Stimulated activated CD8-positive, alpha-beta memory T cell treated with anti-CD3 and anti-CD28 coated beads, Interleukin-2, amount 100 ng/mL, for 1 hour (primary cell): ENCODE measurements at places on chromosomes 7 and 10.

- no peak for DNase-seq
Measured at GRCh38 chr10:7967035-7967434, 87.5 kb upstream of the GATA3 start.

DNA sequence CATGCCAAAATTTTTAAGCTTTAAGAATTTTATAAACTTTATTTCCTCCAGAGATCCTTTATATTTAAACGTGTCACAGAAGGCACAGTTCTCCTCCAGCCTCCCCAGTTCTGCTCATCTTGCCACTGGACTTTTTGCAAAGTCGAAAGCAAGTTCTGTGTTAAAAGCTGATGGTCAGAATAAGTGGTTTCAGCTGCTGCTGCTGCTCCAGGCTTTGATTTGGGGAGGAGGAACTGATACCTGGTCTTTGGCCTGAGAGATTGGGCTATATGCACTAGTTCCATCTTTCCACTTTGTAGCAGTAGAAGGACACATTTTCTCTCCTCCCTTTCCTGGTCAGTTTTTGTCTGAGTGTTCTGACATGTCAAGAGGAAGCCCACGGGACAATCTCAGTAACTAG lies 435.9 kb upstream of the PHF14 start:
- DNase-seq, result no peak

- no peak for DNase-seq
Measured at GRCh38 chr10:4144817-4145216, 359.8 kb upstream of the KLF6 start.

- DNase-seq, result no peak
Measured at GRCh38 chr7:128867241-128867640, 4.6 kb downstream of the ATP6V1F start.

DNA sequence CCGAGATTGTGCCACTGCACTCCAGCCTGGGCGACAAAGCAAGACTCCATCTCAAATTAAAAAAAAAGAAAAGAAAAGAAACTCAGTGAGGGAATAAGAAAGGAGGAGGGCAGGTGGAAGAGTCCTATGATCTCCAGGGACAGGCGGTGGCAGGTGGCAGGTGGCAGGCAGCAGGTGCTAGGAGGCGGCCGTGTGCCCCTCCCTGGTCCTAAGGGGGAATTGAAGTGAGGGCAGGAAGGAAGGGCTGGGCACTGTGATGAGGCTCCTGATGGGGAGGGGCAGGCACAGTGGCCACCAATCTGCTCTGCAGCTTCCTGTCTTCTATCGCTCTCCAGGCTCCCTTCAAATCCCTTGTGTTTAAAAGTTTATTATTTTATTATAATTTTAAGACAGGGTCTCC lies 41.2 kb upstream of the UBE3C start:
- no peak for DNase-seq

- DNase-seq, result no peak
Measured at GRCh38 chr7:35545831-35546230, 149.1 kb downstream of the HERPUD2 start.

GRCh38 chr10:90916392-90917237 lies 4.3 kb downstream of the ANKRD1 start:
- no peak for DNase-seq

- no peak for DNase-seq
Measured at GRCh38 chr10:31756729-31757110, 171.9 kb downstream of the ARHGAP12 start.

DNA sequence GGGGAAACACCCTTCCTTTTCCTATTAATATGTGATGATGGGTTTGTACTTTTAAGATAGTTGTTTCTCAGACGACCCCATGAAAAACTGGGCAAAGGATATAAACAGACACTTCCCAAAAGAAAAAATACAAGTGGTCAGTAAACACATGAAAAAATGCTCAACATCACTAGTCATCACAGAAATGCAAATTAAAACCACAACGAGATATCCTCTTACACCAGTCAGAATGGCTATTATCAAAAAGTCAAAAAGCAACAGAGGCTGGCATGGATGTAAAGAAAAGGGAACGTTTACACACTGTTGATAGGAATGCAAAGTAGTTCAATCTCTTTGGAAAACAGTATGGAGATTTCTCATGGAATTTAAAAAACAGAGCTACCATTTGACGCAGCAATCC lies 111.4 kb upstream of the ZEB1 start:
- DNase-seq, result no peak

DNA sequence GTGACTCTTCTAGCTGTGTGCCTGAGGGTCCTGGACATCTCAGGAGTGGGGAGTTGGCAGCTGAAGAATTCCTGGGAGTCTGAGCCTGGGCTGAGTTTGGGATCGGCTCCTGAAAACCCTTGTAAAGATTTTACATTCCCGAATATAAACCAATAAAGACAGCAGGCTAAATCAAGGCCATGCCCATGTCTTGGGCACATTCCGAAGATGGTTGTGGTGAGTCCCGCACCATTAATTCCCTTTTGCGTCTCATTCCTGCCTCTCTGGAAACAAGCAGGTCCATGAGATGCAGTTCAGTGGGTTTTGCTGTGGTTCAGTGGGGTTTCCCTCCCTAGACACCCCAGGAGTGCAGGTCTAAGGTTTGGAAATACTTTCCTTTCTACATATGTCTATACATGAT lies 90.9 kb downstream of the COL26A1 start:
- DNase-seq, result no peak

DNA sequence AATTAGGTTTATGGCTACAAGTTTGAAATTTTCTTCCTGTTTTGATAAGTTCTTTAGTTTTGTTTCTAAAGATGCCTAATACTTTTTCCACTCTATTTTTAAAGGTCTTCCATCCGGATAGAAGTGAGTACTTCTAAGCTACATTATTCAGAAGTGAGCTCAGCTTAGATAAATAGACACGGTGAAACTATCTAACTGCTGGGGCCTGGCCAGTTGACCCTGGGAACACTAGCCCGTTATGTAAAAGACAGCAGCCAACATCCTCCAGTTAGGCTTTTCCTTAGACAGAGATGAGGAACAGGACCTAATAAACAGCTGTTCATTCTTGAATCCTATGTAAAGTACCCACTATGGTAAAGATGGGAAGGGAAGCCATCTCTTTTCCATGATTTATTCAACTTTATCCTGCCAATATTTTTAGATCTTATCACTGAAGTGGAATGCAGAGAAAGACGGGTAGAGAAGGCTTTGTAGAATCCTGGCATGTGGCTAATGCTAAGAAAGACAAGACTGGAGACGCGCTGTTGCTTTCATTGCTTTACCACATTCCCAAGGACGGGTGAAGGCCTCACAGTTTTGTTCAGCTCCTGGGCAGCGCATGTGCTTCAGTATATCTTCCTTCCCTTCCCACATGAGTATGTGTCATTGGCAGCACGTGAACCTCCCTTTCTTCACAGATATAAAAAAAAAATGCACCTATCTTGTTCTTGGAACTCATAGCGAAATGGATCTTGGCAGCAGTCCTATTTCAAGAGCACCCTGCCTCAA lies 340.0 kb upstream of the MEOX2 start:
- no peak for DNase-seq

DNA sequence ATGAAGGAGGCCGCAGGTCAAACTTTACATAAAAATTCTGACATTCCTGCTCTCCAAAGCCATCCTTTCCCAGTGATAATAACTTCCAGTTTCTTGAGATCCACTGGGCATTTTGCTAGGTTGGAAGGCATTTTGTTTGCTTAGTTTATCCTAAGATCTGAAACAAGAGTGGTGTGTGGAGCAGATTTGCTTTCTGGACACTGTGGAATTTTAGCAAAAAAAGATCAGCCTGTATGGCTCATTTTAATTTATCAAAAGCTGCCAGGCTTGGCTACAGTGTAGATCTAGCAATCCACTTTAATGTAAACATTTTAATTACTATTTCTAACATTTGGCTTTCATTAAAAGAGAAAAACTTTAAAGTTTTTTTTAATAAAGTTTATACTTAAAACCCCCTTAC lies 124.8 kb downstream of the SAMD9 start:
- no peak for DNase-seq

GRCh38 chr10:62760401-62760800 lies 44.1 kb upstream of the ADO start:
- no peak for DNase-seq

DNA sequence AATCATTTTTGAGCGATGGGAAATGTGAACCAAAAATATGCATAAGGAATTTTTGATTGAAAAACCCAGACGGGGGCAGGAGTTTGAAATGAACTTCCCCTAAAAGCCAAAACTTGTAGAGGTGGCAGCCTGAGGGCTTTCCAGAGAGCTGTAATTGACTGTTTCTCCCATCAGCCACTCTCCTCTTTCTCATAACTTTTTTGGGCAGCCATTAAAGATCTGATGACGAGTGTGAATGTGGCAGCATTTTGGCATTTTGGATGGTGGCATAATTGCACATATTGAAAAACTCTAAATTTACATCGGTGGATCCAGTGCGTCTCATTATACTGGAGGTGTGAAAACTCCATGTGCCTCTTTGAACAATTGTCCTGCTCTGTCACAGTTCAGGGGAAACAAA lies 159.0 kb downstream of the CUX1 start:
- no peak for DNase-seq

GRCh38 chr7:44615793-44616192 lies 9.4 kb downstream of the OGDH start:
- no peak for DNase-seq

GRCh38 chr10:113221756-113222168 lies 271.7 kb downstream of the TCF7L2 start:
- no peak for DNase-seq

DNA sequence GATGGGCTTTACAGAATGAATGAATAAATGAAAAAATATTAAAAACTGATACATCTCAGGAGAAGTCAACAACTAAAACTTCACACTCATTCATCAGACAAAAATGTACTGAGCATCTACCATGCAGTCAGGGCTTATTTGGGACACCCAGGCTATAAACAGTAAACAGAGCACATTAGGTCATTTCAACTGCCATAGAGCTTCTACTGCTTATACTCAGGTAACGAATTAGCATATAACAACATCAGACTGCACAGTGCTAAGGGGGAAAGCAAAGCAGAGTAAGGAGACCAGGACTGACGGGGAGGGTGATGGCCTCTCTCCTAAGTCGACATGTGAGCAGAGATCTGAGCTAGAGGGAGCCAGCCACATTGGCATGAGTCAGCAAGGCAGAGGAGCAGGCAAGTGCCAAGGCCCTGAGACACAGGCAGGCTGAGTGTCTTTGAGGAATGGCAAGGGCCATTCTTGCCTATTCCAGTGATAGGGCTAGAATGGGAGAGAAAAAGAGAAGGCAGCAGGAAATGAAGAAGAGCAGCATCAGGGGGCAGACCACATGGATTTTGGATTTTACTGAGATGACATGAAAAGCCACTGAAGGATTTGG lies 528.9 kb downstream of the PARD3 start:
- DNase-seq, result no peak

- no peak for DNase-seq
Measured at GRCh38 chr10:79435271-79436065, 10.0 kb downstream of the ZCCHC24 start.

- no peak for DNase-seq
Measured at GRCh38 chr7:158272091-158272490, 315.5 kb downstream of the PTPRN2 start.

DNA sequence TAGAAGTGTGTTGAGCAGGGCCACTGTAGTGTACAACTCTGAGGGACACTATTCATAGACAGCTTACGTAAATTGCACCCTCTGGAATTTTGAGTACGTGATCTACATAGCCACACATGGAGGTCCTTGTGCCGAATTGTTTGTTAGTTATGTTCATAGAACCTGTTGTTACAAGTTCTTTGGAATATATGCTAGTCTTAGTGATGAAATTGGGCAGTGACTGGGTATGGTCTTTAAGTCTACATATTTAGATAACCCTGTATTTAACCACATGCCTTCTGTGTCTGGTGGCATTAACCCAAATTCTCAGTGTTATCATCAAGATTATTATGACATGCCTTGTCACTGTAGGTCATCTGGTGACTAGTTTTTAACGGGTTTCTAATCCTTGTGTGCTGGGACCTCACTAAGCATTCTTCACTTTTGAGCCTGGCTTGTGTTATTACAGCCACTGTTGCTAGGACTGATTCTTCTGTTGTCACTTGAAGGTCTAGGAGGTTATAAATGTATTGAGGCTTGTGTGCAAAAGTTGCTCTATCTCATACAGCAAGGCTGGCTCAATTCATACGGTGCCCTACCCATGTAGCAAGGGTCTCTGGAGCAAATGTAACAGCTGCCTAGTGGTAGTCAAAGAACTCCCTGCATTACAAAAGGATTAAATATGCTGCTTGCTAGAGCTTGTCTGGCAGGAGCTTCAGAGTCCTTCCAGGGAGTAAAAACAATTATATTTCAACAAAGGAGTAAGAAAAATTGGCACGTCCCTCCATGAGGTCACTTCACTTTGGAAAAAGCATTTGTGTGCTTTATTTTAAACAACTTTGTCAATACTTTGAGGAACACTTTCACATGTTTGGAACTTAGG lies 65.4 kb downstream of the CDK14 start:
- no peak for DNase-seq

GRCh38 chr10:133151543-133151972 lies 8.5 kb upstream of the KNDC1 start:
- no peak for DNase-seq

DNA sequence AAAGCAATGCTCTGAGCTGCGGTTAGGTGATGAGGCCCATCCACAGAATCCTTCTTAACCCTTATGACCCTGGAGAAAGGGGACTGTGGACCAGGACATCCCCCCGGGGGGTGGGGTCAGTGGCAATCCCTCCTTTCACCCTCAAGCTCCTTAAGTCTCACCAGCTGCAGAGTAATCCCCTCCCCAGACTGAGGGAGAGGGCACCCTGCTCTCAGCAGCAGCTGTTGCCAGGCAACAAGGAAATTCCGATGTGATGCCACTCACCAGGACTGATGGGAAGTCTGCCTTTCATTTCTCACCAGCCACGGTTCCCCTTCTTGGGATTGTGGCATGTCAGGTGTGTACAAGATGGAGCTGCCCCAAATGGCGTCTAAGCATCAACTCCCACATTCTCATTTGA lies 129.6 kb downstream of the DOCK1 start:
- DNase-seq, result no peak

GRCh38 chr10:121654021-121654545 lies 55.8 kb upstream of the FGFR2 start:
- DNase-seq, result no peak

GRCh38 chr7:139183878-139184338 lies 47.1 kb upstream of the UBN2 start:
- DNase-seq, result no peak

DNA sequence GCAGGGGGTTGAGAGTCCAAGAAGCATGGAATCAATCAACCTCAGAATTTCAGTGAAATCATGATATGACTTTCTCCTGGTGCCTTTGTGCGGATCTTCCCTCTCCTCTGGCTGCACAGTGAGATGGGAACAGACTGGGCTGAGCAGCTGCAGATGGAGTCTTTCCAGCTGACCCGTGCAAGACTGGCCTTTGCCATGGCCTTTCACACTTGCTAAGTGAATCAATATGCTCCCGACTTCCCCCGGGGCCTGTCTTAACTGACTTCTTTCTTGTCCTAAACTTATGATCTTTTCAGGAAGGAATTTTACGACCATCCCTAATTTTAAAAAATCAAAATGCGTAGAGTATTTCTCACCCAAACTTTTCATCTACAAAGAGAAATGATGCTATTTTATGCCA lies 469.9 kb downstream of the GALNT17 start:
- no peak for DNase-seq

- no peak for DNase-seq
Measured at GRCh38 chr10:120132811-120133210, 240.3 kb downstream of the SEC23IP start.
